ENCODE measurements at places on chromosomes 16 and 17.

GRCh38 chr17:36625188-36625587, 23.8 kb downstream of the MRM1 start:
- DNase-seq, result no peak

- DNase-seq, result no peak
Measured at GRCh38 chr17:66751771-66752170, 83.1 kb upstream of the CACNG5 start.

DNA sequence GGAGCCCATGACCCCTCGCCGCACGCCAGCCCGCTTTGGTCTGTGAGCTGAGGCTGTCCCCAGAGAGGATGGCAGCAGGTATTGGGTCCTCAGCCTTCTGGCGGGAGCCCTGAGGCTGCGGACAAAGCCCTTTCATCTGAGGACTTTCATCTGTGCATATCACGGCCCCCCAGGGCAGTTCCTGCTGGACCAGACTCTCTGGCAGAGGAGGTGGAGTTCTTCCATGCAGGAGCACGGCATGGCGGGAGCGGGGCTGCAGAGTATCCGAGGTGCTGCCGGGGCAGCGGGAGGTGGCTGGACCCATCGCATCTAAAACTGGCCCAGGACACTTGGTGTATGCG, 18.8 kb downstream of the DHX38 start:
- DNase-seq, result no peak

GRCh38 chr17:38608648-38609047, 2.9 kb upstream of the SRCIN1 start:
- DNase-seq, result no peak

DNA sequence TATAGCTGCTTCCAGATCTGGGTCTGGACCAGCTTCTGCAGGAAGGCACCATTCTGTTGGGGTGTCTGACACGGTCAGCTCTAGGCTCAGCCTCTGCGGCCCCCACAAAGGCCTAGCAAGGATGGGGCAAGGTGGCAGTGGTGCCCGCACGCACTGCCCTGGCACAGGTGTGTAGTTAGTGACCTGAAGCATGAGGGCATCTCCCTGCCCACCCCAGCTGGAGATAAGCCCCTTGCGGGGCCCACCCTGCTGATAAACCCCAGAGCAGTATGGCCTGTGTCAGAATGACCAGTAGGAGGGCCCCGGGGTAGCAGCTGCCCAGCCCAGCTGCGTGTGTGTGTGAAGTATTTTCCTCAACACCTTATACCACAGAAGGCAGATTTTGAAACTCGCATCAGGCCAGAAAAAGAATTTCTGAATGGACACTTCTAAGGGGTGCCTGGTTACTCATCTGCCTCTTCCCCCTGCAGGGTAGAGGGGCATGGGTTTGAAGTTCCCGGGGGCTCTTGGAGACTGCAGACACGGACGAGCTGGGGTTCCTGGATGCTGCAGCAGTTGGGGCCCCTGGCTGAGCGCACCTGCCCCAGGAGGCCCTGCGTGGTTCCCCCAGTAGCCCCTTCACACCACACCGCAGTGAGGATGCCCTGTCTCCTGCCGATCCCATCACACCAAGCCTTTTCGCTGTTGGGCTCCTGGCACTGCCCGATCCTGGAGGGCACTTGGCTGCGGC, 4.5 kb downstream of the ARHGDIA start:
- DNase-seq, result no peak

GRCh38 chr17:15513058-15513791, 45.8 kb upstream of the CDRT4 start:
- no peak for DNase-seq

- no peak for DNase-seq
Measured at GRCh38 chr16:19559242-19559910, 3.9 kb downstream of the VPS35L start.

- no peak for DNase-seq
Measured at GRCh38 chr17:60579090-60579489, 20.9 kb upstream of the PPM1D start.

DNA sequence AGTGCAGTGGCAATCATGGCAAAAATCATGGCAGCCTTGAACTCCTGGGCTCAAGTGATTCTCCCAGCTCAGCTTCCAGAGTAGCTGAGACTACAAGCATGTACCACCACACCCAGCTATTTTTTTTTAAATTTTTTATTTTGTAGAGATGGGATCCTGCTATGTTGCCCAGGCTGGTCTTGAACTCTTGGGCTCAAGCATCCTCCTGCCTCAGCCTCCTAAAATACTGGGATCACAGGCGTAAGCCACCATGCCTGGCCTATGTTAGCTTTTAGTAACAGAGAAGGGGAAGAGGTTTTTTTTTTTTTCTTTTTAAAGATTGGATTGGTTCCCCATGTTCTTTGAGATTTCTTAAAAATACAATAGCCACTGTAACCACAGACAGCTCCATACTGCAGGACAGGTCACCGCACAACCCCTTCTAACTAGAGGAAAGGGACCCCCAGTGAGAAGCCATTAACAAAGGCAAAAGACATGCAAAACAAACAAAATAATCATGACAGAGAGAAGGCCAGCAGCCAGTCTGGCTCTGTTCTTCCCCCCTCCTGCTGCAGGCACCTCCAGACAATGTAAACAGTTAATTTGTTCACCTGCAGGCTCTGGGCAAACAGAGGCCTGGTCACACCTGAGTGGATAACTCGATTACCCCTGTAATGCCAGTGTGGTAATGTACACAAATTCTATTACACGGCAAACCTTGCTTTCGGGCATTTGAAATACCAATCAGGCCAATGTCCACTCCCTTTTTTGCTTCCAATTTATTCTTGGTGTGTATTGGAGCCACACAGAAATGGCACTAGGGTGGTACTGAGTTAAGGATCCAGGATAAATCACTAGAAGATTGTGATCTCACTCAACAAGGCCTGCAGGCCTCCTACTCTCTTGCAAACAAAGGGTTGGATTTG, 52.9 kb downstream of the SNX11 start:
- no peak for DNase-seq

- DNase-seq, result no peak
Measured at GRCh38 chr16:11056090-11056992, 112.0 kb downstream of the CLEC16A start.

GRCh38 chr16:90002759-90003158, 16.5 kb downstream of the DBNDD1 start:
- DNase-seq, result no peak

DNA sequence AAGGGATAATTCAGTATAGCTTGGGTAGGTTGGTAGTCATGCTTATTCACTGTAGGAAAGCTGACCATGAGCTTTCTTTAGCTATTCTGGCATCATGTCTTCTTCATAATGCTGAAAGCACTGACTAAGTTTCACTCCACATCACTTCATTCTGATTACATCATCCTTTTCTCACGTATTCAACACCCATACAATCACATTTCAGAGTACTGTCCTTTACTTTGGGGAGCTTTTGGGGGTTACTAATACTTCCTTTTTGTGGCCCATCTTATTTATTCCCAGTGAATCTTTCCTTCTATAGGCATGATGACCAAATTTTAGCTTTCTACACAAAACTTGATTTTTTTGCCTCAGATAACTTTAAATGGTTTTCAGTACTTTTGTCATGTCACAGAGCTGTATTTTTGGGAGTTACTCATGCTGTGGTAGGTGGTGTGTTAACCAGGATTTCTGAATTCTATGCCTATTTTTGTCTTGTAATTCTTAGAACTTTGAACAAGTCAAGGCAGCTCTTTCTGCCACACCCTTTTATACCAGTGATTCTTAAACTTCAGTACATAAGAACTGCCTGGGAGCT, 23.5 kb downstream of the TADA2A start:
- no peak for DNase-seq

- no peak for DNase-seq
Measured at GRCh38 chr17:13395862-13396261, 205.9 kb downstream of the HS3ST3A1 start.

- no peak for DNase-seq
Measured at GRCh38 chr17:64403881-64404460, 13.3 kb upstream of the PECAM1 start.

DNA sequence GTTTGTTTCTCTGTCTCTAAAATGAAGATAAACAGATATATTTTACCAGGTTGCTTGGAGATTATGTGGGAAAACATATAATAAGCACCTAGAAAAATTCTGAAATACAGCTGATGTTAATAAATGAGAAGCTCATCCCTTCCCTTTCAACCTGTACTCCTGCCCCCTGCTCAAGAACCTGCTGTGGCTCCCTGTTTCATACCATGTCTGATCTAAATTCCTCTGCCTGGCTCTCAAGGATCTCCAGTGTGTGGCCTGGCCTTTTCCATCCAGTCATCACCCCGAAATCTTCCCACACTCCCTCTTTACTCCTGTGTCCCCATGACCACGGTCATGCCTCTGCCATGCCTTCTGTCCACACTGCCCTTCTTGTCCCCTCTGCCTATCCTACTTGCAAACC, 19.4 kb upstream of the DLX4 start:
- DNase-seq, result no peak

GRCh38 chr17:7647018-7647417, 3.7 kb upstream of the ATP1B2 start:
- no peak for DNase-seq

- no peak for DNase-seq
Measured at GRCh38 chr16:49773534-49774475, 82.1 kb downstream of the ZNF423 start.

GRCh38 chr17:5877948-5878347, 192.2 kb upstream of the WSCD1 start:
- DNase-seq, result no peak

DNA sequence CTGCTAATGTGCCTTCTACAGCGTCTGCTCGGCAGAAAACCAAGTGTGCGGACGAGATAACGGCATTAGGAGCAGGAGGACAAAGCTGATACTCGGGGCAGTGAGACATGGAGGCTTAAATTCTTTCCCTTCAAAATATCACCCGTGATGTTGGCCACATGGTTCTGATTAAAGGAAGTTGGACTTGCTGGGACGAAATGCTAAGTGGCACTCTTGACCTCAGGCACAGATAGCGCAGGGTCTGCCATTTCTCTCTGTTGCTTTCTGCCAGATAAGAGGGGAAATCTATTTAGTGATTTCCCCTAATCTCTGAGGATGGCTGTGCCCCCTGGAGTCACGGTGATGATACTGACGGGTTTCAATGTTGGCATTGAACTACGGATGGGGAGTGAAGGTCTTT, 509.6 kb upstream of the EEF2KMT start:
- DNase-seq, result no peak

DNA sequence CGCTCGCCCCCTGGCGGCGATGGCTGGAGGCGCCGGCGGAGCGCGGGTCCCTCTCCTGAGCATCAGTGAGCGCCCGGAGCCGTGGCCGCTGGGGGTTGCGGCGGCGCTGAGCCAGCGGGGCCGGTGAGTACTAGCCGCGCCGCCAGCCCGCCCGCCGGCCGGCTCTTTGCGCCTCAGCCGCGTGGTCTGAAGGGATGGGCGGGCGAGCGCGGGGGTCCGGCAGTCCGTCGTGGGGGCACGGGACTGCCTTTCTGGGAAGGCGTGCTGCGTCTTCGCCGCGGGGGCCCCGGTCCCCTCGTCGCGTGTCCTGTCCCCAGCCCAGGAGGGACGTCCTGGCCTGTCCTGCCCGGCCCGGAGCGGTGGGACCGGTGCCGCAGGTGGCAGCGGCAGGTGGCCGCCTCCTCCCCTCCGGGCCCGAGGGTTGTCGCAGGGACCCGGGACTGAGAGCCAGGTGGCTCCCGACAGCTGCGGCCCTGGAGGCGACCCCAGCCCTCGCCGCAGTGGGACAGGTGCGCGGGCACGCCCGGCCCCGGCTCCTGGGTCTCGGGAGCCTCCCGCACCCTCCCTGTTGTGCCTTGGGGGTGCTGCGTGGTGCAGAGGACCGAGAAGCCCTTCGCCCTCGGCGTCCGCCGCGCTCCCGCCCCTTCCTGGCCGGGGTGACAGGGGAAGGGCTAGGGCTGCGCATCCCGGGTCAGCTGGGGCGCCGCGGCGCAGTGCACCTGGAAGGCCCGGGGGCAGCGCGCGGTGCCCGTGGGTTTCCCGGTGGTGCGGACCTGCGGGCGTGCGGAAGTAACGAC, at the start of gene SPECC1:
Gene SPECC1, plus strand, starts transcription at position 58 of the 797 bp plus-strand sequence. CDS start 87,293 bp downstream, outside the sequence.
- DNase-seq, result no peak

DNA sequence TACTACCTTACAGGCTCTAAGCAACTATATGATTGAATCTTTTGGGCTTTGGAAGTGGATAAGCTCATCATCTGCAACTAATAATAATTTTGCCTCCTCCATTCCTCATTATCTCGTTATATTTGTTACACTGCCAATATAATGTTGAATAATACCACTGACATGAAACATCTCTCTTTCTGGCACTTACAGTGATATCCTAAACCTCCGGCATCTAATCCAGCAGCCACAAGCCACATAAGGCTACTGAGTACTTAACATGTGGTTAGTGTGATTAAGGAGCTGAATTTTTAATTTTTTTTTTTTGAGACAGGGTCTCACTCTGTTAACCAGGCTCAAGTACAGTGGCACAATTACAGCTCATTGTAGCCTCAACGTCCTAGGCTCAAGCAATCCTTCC, 9.6 kb downstream of the CDC42EP4 start:
- DNase-seq, result no peak

DNA sequence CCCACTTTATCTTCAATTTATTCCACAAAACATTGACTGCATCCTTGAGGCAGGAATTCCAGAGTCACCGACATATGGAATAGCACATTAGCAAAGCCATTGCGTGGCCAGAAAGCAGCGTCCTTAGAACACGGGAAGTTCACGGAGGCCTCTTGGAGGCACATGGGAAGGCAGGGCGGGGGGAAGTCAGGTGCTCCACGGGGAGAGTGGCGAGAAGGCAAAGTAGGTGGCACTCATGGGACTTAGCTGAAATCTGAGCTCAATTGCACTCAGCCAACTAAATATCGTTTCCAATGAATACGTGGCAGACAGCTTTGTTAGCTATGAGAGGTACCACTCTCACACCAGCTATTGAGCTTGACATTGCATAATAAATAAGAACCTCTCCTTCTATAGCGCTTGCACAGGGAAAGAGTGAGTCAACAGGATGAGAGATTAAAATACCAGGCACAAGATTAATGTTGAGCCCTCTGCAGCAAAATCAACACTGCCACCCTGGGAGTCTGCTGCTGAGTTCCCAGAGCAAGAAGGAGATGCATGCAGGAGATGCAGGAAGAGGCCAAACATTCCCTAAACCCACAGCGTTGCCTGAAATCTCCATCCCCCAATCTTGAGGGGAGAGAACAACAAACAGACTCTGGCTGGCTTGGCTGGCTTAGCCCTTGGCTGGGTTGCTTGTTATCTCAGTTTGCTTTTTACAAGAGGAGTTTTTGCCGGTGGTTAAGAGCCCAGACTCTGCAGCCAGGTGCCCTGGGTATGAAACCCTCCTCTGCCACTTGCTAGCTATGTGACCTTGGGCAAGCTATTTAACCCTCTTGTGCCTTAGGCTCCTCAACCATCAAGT, 28.8 kb downstream of the ABCC12 start:
- peak; percentile 52 for DNase-seq

- no peak for DNase-seq
Measured at GRCh38 chr16:69320740-69321073, 9.6 kb downstream of the VPS4A start.

GRCh38 chr16:11312718-11313492, 31.8 kb upstream of the PRM1 start:
- no peak for DNase-seq

GRCh38 chr17:47850373-47850691, 631 bp downstream of the SP6 start:
- DNase-seq, result no peak

GRCh38 chr17:9897372-9897968, 7.6 kb downstream of the RCVRN start:
- no peak for DNase-seq

GRCh38 chr17:77468897-77469296, 328.1 kb downstream of the SEC14L1 start:
- DNase-seq, result no peak

Data from epithelial cell of proximal tubule (primary cell).